ENCODE measurements at places on chromosomes 11 and 22.

GRCh38 chr22:25027959-25028840, 75.7 kb downstream of the KIAA1671 start:
- DNase-seq: no peak

GRCh38 chr11:122804796-122805195, 33.5 kb upstream of the CRTAM start:
- no peak for DNase-seq

DNA sequence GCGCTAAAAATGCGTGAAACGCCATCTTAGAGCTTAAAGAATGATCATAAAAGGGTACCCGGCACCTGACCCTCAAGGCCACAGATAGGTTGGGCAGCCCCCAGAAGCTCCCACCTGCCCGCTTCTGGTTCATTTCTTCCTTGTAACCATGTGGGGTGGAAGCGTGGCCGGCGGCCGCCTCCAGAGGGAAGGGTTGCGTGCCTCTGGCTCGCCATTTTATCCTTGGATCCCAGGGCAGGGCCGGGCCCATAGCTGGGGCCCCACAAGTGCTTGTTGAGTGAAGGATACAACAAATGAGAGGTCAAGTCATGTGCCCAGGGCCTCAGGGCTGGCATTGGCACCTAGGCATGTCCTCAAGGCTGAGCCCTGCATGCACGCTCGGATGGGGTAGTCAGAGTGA, 5.9 kb downstream of the PCNX3 start:
- no peak for DNase-seq

GRCh38 chr11:122976734-122977469, 4.7 kb downstream of the BSX start:
- DNase-seq: no peak

DNA sequence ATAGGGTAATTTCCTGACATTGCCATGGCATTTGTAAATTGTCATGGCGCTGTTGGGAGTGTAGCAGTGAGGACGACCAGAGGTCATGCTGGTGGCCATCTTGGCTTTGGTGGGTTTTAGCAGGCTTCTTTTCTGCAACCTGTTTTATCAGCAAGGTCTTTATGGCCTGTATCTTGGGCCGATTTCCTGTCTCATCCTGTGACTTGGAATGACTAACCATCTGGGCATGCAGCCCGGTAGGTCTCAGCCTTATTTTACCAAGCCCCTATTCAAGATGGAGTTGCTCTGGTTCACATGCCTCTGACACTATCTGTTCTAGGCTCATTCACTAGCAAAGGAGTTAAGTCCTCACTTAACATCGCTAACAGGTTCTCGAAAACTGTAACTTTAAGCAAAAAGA, 1374.2 kb downstream of the FAM181B start:
- no peak for DNase-seq
